ENCODE measurements at places on chromosomes 3 and 15.

DNA sequence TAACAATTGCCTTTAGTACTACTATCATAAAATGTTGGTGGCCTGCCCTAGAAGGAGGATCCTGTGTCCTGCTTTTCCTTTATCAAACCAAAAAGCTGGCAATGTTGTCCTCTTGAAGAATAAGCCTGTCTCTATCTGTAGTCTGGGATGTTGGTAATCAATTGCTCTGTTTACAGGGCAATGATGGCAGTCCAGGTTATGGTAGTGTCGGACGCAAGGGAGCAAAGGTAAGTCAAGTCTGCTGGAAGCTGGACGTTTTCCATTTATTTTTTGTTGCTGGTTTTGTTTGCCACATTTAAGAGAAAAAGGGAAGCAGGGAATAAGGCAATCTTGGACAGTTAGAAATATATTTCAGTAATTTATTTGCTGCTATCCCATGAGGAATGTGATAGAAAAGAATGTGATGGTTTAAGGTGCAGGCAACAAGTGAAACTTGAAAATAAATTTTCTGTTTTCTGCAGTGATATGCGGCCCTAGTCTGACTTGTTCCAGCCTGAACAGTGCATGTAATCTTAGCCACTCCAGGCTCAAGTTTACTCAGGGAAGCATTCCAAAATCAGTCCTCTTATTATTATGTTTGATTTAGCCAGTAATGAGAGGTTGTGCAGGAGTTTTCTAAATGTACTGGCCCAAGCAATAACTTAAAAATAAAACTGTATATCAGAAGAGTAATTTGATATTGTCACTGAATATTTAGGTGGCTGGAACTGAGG is 110.3 kb downstream of the COL6A6 start:
- no peak for DNase-seq

DNA sequence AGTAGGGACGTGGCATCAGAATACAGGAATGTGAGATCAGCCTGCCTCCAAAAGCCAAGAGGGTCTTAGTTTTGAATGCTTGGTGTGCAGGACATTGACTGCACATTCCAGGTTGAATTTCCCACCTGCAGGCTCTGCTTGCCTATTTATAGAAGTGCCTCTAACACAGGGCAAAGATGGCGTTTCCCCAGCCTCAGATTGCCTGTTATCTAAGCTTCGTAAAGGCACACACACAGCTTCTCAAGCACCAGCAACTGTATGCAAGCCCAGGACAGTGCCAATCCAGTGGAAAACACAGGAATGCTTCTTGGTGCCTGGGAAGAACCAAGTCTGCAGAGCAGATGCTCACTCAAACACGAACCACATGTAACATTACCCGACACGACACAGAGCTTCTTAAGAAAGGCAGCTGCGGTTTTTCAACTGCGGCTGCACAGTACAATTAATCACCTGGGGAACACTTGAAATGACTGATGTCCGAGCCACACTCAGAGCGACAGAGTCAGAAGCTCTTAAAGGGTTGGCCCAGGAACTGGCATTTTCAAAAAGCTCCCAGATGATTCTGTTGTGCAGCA is 90.0 kb upstream of the ANKRD34C start:
- DNase-seq = no peak

DNA sequence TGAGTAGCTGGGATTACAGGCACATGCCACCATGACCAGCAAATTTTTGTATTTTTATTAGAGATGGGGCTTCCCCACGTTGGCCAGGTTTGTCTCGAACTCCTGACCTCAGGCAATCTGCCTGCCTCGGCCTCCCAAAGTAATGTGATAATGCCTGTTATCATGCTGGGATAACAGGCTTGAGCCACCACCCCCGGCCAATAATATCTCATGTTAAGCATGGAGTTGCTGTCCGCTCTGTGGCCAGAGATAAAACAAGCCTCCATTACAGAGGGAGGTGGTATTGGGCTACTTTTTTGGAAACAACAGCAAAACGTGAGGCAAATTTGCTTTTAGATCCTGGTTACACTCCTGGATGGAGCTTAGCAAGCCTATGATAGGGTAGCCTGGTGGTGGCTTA is 32.9 kb upstream of the ALG1L2 start:
- no peak for DNase-seq

- no peak for DNase-seq
These were observed 2.2 kb upstream of the SNRK start for GRCh38 chr3:43284171-43284570.

DNA sequence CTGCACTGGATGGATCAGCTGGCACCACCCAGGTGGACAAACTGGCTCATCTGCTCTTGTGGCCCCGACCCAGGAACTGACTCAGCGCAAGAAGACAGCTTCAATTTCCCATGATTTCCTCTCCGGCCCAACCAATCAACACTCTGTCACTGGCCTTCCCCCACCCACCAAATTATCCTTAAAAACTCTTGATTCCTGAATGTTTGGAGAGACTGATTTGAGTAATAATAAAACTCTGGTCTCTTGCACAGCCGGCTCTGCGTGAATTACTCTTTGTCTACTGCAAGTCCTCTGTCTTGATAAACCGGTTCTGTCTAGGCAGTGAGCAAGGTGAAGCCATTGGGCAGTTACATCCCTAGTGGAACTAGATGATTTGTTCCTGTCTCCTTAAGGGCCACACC is 16.1 kb downstream of the BDH1 start:
- no peak for DNase-seq

GRCh38 chr3:194570235-194570634 is 63.0 kb downstream of the TMEM44 start:
- DNase-seq = peak; percentile 13

DNA sequence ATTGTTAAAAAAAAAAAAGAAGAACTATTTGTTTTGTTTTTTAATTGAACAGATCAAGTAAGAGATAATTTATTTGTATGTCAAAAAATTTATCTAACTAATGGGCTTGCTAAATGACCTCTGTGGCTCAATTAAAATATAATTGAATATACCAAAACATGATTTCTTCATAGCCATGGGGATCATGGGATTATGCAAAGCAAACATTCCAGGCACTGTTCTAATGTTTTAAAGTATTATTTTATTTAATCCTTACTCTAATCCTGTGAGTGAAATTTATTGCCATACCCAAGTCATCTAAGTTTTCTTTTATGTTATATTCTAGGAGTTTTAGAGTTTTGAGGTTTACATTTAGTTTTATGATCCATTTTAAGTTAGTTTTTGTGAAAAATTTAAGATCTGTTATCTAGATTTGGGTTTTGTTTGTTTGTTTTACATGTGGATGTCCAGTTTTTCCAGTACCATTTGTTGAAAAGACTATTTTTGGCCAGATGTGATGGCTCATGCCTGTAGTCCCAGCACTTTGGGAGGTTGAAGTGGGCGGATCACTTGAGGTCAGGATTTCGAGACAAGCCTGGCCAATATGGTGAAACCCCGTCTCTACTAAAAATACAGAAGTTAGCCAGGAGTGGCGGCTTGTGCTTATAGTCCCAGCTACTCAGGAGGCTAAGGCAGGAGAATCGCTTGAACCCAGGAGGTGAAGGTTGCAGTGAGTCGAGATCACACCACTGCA is 52.3 kb upstream of the CNOT10 start:
- DNase-seq = no peak

DNA sequence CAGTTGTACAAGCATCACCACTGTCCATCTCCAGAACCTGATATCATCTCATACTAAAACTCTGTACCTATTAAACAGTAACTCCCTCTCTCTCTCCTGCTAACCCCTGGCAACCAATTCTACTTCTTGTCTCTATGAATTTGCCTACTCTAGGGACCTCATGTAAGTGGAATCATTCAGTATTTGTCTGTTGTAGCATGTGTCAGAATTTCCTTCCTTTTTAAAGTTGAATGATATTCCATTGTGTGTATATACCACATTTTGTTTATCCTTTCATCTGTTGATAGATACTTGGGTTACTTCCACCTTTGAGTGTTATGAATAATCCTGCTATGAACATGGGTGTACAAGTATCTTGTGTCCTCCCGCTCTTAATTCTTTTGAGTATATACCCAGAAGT is 16.6 kb downstream of the ZNF592 start:
- no peak for DNase-seq

- no peak for DNase-seq
These were observed 404.2 kb upstream of the CDIN1 start for GRCh38 chr15:36175186-36175740.

DNA sequence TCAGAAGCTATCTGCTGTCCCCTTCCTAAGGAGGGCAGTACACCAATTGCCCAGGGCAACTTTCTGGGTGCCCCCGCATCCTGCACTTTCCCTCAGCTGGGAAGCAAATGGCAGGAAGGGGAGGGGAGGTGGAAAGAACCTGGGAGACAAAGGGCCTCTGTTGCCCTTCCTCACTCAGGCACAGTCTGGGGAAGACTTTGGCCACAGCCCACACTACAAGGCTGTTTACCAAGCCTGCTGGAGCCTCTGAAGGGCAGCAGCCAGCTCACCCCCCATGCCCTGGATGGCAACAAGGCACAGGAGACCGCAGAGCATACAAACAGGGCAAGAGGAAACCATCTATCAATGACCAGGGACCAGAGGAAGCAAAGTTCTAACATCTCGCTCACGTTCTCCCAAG is 42.4 kb downstream of the ARRDC4 start:
- no peak for DNase-seq

- DNase-seq = no peak
These were observed 58.5 kb downstream of the TGFBR2 start for GRCh38 chr3:30664884-30665283.

GRCh38 chr3:138351916-138352550 is 3.7 kb downstream of the MRAS start:
- DNase-seq = no peak

GRCh38 chr3:178436773-178437172 is 99.5 kb upstream of the KCNMB2 start:
- DNase-seq = no peak

GRCh38 chr3:8875836-8876235 is 87.4 kb downstream of the RAD18 start:
- DNase-seq = no peak

DNA sequence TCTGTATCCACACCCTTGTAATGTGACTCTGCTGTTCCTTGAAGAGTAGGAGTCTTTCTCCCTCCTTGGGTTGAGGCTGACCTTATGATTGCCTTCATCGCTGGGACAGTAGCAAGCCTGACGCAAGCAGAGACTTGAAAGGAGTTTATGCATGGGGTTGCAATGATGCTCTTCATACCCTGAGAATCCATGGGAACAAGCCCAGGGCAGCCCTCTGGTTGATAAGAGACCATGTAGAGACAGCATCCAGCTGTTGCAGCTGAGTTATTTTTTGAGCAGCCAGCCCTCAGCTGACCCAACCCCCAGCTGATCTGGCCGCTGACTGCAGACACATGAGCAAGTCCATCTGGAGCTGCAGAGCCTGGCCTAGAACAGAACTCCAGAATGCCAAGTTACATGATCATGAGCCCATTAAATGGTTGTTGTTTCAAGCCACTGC is 60.6 kb upstream of the ARNT2 start:
- no peak for DNase-seq

GRCh38 chr3:195790901-195791300 is 20.8 kb downstream of the MUC4 start:
- DNase-seq = no peak

DNA sequence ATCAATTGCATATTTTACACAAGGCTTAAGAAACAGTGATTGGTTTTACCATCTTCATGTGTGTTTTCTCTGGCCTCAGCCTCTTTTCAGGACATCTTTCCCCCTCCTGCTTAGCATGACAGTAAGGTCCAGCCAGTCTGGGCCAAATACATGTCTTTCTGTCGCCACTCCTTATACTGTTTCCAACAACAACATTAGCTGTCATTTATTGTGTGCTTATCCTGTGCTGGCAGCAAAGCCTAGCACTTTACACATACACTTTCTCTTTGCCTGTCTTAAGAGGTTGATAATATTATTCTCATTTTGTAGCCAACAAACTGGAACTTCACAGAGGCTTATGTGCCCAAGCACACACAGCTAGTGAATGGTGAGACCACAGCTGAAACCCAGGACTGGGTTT is 37.8 kb downstream of the B3GALNT1 start:
- DNase-seq = no peak

- no peak for DNase-seq
These were observed 4.8 kb downstream of the GNB4 start for GRCh38 chr3:179446501-179446900.

DNA sequence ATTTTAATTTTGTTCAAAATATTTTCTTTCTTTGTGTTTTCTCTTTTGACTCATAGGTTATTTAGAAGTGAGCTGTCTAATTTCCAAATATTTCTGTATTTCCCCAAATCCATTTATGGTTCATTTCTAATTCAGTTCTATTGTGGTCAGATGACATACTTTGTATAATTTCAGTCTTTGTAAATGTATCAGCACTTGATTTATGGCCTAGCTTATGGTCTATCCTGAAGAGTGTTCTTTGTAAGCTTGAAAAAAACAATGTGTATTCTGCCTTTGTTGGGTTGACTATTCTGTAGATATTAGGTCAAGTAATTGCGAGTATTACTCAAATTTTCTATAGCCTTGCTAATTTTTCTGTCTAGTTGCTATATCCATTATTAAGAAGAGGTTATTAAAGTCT is 311.2 kb downstream of the OCA2 start:
- DNase-seq = no peak

DNA sequence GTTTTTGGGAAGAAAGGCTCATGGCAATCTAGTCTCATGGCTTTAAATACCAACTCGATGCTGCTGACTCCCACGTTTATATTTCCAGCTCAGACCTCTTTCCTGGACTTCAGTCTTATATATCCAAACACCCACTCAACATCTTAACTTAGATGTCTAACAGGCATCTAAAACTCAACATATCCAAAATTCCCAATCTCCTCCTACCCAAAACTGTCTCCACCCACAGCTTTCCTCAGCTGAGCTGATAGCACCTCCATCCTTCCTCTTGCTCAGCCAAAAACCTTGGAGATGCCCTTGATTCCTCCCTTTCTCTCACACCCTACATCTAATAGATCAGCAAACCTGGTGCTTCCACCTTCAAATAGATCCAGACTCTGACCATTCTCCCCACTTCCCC is 202.5 kb downstream of the TLE3 start:
- DNase-seq = no peak

GRCh38 chr3:78313332-78313731 is 1273.4 kb downstream of the ROBO2 start:
- DNase-seq = no peak

GRCh38 chr15:40763801-40764628 is at the start of gene GCHFR:
GCHFR (plus strand) TSS chr15:40764068; CDS start chr15:40764181, 113 bp downstream.
- peak; percentile 52 for DNase-seq

- no peak for DNase-seq
These were observed 243.2 kb upstream of the NR2F2 start for GRCh38 chr15:96087180-96087884.

DNA sequence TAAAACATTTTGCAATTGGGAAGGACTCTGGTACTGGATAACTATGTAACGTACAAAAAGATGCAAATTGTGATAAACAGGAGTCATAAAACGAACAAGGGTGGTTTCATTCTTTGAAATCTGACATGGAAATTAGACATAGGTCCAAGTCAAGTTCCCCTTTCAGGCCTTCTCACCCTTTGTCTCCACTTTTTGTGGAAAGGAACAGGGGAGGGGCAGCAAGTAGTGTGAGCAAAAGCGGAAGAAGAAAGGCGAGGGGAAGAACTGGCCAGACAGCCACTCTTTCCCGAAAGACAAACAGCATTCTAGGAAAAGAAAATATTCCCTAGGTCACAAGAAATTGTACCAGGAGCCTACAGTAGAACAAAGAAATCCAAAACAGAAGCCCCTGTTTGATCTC is 52.6 kb downstream of the MCF2L2 start:
- no peak for DNase-seq

GRCh38 chr3:54123776-54124196 is 1.4 kb downstream of the CACNA2D3 start:
- DNase-seq = no peak

Measured in nucleus accumbens (tissue), 56 donors.